ENCODE measurements at places on chromosomes 2 and 18.

DNA sequence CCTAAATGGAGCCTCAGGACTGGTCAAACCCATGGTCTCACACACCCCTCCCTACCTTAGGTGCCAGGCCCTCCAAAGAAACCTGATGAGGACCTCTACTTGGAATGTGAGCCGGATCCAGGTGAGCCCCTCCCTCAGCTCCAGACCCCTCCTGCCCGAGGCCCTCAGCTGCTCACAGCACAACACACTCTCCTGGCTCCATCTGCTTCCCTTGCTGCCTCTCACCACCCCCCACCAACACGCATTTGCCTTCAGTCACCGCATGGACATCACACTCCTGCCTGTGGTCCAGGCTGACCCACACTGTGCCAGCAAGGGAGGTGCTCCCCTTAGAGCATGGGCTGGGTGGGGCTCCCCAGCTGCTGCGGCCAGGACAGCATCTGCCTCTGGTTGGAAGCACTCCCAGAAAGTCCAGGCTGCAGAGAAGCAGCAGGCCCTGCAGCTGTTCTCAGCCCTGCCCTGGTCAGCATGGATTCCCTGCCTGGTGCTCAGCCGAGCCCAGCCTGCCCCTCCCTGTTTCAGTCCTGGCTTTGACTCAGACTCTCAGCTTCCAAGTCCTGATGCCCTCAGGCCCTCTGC, 15.1 kb downstream of the SH2D6 start:
- no peak for DNase-seq

DNA sequence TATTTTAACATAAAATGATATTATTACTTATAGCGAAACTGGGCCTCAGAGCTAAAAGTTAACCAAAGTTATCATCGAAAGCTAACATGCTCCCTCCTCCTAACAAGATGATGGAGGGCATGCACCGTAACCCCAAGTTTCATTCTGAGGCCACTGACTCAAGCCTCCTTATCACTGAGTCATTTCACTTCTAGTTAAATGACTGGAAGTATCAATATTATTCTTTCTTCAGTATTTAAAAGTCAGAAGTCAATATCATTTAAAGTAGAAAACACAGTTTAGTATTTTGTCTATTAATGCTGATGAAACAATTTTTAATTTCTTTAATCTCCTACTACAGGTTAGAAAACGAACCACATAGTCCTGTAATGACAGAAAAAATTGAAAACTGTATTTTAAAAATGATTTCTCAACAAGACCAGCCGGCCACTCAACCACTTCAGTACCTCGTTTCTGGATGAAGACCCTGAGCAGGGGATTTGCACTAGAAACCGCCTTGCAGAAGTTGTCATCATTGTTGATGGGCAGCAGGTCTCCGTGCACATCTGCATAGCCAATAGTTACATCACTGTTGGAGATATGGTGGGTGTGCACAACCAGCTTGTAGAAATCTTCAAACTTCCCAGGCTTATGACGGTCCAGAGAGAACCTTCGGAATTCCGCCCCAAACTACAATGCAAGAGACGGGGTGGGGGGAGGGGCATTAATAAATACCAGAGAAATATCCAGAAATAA, 44.9 kb downstream of the PARD6G start:
- no peak for DNase-seq

- DNase-seq = no peak
These were observed 468.4 kb upstream of the HNRNPA3 start for GRCh38 chr2:176744146-176744545.

GRCh38 chr2:227862741-227863588, 8.5 kb upstream of the DAW1 start:
- DNase-seq = no peak

DNA sequence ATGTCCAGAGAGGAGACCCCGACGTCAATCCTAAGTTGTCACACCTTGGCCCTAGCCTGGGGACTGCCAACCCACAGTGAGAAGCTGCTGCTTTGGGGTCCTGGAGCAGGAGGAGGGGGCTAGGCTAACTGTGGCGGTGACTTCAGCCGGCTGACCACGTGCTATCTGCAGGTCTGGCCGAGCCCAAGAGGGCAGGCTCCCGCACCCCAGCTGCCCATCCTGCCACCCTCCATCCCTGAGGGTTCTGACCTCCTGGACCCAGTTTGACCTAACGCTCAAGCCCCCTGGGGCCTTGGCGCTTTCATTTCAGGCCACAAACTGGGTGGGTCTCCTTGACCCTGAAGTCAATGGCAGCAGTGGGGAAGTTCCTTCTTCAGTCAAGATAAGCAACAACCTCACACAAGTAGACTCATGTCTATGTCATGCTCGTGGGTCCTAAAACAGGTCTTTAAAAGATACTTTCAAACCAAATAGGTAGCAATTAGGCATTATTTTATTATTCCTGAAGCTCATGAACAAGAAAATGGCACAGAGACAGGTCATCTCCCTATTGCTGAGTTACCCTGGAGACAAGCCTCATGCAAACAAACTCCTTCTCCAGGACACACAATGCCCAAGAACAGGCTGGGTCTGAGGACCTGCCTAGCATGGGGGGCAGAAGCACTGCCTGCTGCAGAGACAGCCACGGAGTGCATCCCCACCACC, 2.3 kb downstream of the HES6 start:
- DNase-seq = peak; percentile 9

DNA sequence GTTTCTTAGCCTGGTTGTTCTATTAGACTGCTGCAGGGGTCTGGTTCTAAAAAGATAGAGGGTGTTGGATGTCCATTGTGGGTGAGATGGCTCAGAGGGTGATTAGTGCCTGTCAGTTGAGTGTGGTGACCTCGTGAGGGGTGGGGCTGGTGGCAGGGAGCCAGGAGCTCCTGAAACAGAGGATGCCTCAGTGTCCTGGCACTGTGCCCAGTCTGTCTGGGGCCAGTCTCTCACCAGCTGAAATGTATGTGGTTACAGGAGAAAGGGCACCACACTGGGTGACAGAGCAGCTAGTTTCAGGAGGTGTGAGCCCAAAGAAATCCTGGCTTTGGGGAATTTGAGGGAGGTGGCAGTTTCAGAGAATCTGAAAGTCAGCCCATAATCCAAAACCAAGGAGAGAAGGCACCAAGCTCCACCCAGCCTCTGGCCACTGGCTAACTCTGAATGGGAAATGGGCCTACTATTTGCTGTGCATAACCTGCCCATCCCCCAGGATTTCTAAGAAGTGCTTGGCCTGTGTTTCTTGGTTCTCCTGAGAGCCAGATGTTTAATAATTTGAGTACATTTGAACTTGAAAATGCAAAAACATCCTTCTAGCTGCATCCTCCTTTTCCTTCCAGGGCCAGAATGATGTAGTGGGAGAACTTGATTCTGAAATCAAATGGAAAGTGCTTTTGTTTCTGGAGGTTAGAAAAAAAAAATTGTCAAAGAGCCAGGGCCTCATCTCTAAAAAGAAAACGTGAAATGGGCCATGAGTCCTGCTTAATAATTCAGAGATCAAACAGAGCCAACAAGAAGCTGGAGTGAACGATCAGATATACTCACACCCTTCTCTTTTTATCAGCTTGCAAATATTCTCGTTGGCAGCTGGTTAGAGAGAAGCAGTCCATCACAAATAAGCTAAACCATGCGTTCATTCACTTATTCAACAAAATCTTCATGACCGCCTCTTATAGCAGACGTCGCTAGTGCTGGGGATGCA, 92.3 kb downstream of the B3GNT2 start:
- DNase-seq = no peak

DNA sequence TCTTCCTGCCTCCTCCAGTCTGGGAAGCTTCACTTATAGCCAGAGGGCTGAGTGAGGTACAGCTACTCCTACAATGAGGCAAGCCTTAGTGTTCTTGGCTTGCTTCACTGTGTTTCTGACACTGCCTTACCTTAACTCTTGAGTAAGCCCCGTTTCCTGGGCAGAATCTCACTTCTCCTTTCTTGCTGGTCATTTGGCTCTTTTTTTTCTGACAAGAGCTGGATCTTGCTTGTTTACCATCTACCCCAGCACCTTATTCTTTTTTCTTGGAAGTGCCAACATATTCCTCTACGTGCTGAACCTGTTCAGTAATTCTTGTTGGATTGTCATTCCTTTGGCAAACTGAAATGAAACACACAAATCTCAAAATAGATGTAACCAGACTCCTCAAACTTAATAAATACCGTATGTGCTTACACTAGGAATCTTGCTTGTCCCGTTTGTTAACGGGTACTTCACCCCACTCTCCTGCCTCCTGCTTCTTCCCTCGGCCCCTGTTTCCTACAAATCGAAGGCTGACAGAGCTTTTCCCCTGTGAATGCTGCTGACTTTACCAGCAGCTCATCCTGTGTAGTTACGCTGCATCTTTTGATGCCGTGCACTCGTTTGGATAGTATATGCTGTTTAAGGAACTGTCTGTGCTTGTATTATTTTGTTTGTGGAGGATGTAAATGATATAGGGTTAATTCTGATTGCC, 132.2 kb downstream of the FMNL2 start:
- no peak for DNase-seq

DNA sequence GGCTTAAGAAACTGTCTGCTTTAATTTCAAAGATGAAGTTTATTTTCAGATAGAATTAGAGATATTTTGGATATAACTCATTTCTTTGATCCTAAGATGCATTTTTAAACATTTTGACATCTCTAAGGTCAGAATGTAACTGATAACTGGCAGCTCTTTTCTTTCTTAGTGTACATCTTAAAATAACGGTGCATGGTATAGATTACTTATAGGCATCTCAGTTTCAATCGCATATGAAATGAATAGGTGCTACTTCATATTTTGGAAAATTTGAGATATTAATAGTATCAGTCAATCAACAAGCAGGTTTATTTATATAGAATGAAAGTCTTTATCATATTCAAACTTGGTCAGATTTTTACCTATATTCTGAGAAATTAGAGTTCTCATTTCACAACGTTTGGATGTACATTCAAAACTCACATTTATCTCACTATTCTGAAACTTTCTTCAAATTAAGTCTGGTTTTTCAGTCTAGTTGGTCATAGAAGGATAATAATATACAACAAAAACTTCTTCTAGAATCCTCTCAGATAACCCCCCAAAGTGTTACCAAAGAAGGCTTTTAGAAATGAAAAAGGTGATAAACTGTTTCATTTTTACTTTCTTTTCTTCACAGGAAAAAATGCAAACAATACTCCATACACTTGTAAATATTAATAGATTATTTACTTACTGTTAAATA, 122.8 kb upstream of the WDSUB1 start:
- no peak for DNase-seq

DNA sequence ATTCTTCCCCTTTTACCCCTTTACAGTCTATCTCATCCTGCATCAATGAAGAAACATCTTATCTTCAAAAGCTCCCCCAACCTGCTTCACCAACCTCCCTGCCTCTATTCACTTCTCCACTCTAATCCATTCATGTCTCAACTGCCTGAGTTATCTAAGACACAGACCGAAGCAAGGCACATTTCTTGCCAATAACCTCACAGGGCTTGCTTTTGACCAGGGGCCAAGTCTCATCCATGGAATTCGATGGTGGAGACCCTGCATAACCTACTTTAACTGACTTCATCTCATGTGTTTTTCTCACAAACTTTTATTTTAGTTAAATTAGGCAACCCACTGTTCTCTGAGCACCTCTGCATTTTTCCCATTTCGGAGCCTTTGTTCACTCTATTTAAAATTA, 69.7 kb downstream of the MYCN start:
- no peak for DNase-seq

GRCh38 chr2:150042500-150043171, 444.8 kb downstream of the RND3 start:
- no peak for DNase-seq

DNA sequence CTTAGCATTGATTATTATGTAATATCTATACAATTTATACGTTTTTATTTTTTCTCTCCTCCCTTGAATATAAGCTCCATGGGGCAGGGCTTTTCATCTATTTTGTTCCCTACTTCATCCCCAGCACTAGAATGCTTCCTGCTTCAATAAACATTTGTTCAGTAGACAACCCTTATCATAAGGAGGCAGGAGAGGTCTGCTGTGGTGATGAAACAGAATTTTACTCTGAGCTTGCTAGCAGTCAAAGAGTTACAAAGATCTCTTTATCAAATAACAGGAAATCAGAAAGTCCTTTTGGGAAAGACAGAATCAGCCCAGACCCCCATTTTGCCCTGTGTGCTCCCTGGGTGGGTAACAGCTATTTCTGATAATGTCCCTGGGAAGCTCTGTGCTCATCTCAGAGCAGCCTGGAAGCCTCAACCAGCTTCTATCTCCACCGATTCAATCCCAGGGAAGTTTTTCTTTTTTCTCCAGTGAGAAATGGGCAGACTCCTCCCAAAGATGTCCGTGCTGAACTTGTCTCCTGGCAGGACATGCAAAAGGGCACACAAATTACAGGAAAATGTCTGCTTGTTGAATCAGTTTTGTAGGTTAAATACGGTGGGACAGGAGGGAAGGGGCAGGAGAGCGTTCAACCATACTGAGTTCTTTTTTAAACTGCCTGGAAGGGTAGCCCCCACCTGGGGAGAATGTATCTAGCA, 84.7 kb upstream of the PKDCC start:
- no peak for DNase-seq

DNA sequence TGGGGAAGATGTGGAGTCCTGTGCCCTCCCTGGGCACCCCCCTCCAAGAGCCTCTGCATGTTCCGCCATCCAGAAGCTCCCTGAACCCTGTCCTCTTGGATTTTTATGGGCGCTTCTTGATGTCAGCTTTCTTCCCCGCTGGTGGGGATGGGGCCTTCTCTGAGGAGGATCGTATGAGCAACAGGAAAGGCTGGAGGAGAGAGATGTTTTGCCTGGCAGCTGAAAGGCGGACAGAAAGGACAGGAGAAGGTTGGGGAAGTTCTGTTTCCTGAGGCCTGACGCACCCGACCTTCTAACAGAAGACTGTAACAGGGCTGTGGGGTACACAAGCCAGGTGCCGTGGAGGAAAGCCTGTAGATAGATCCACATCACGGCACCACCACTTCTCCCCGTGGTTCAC, 238.8 kb downstream of the LDLRAD4 start:
- DNase-seq = no peak

GRCh38 chr2:98479959-98480524, 35.4 kb downstream of the INPP4A start:
- peak; percentile 74 for DNase-seq

GRCh38 chr18:39806525-39806924, 2148.5 kb upstream of the PIK3C3 start:
- no peak for DNase-seq

DNA sequence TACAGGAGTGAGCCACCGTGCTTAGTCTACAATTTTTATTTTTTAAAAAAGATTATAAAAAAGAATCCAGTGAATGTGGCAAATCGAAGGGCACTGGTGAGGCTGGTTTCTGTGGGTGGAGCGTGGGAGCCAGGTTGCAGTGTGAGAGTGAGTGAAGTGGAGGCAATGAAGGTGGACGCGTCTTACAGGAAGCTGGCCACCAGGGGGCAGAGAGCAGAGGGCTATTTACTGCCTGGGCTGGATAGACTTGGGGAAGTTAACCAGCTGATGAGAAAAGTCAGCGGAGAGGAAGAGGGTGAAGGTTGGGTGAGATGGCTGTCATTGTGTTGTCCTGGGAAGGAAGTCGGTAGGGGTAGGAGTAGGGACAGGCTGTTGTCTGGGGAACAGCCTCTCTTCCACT, 6.8 kb downstream of the SCTR start:
- peak; percentile 70 for DNase-seq

- DNase-seq = no peak
These were observed 62.9 kb upstream of the BZW1 start for GRCh38 chr2:200748779-200749178.

Measured in D341Med (cell line).